Upper lobe of right lung (tissue), 1 donor: ENCODE measurements at places on chromosomes 11 and 22.

DNA sequence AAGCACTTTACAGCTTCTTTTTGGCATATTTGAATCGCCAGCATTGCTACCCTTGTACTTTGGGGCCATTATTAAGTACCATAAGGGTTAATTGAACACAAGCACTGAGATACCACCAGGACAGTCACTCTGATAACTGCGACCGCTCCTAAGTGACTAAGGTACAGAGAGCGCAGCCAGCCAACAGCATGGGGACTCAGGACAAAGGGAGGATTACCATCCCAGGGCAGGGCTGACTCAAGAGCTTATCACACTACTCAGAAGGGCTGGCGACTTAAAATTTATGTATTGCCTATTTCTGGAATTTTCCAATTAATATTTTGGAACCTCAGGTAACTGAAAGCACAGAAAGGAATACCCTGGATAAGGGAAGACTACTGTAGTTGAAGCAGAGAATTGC, 479 bp downstream of the ZNF280A start:
- DNase-seq, result no peak

DNA sequence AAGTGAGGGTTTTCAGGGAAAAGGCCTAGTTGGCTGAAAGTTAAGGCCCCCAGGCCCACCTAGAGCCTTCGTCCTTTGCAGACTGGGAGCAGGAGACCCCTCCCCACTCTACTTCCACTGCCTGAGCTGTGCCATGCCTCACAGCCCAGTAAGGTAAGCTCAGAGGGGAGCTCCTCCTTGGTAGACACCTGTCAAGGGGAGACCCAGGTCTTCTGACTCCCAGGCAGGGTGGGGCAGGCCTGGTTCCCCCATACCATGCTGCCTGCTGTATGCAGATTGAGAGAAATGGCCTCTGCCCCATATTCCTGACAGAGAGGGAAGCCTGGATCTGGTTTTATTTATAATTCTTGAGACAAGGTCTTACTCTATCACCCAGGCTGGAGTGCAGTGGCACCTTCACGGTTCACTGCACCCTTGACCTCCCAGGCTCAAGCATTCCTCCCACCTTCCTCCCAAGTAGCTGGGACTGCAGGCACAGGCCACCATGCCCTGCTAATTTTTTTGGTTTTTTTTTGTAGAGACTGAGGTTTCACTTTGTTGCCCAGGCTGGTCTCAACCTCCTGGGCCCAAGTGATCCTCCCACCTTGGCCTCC, 697 bp downstream of the RAB36 start:
- no peak for DNase-seq

DNA sequence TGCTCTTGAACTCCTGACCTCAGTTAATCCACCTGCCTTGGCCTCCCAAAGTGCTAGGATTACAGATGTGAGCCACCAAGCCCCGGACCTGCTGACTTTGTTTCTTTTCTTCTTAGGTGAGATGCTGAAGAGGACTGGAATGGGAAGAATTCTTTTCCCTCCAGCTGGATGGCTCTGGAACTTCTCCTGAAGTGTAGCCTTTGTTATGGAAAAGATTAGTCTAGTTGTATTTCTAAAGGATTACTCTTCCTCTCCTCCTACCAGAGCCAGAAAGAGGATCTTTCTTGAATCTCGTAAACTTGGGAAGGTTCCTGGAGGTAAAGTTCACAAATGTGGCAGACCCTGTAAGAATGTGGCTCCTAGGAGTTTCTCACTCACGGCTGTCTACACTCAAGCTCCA, 95.4 kb upstream of the LARGE1 start:
- DNase-seq, result no peak

- DNase-seq, result no peak
These were observed 94.6 kb upstream of the CD82 start for GRCh38 chr11:44470854-44471253.

DNA sequence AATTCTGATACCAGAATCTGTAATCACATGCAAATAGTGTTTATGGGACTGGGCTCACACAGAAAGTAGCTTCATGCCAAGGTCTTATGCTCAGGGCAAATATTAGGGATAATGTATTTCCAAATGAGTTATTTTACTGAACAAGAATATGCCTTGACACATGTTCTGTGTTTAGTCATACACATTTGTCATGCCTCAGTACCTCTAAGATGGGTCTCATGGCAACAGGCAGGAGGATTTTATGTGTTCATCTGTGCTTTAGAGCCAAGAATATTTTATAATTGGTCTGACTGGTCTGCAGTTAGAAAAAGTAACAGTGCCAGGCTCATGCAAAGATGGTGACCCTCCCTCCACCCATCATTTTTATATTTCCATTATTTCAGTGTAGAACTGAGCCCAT, 49.1 kb downstream of the JAM3 start:
- no peak for DNase-seq

DNA sequence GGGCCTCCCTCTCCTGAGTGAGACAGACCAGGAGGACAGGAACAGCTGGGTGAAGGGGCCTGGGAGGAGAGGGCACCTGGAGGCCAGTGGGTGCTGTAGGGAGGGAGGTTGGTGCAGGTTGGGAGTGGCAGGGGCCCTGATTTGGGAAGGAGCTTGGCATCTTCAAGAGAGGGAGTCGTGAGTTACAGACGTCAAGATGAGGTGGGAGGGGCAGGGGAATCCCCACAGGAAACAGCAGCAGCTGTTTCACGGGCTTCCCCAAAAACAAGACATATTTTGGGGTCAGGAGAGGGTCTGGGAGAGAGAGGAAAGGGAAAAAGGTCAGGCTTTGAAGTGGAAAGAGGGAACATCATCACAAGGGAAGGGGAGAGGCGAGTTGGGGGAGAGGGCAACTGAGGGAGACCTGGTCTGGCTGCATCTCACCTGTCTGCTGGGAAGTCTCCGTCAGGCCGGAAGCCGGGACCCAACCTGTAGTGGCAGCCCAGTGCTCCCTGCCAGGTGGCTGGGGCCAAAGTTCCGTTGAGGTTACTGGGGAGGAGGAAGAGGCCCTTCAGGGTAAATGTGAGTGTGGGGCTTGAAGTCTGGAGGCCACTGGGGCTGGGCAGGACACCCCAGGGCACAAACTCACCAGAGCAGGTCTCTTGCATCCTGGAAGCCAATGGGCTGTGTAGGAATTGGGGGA, 4.4 kb downstream of the NAALADL1 start:
- DNase-seq, result no peak

- DNase-seq, result no peak
These were observed 4.0 kb downstream of the MS4A8 start for GRCh38 chr11:60703374-60703773.

- DNase-seq, result no peak
These were observed 39.1 kb downstream of the XRRA1 start for GRCh38 chr11:74909812-74910211.

GRCh38 chr22:44419429-44419828, 78.6 kb downstream of the RTL6 start:
- no peak for DNase-seq

DNA sequence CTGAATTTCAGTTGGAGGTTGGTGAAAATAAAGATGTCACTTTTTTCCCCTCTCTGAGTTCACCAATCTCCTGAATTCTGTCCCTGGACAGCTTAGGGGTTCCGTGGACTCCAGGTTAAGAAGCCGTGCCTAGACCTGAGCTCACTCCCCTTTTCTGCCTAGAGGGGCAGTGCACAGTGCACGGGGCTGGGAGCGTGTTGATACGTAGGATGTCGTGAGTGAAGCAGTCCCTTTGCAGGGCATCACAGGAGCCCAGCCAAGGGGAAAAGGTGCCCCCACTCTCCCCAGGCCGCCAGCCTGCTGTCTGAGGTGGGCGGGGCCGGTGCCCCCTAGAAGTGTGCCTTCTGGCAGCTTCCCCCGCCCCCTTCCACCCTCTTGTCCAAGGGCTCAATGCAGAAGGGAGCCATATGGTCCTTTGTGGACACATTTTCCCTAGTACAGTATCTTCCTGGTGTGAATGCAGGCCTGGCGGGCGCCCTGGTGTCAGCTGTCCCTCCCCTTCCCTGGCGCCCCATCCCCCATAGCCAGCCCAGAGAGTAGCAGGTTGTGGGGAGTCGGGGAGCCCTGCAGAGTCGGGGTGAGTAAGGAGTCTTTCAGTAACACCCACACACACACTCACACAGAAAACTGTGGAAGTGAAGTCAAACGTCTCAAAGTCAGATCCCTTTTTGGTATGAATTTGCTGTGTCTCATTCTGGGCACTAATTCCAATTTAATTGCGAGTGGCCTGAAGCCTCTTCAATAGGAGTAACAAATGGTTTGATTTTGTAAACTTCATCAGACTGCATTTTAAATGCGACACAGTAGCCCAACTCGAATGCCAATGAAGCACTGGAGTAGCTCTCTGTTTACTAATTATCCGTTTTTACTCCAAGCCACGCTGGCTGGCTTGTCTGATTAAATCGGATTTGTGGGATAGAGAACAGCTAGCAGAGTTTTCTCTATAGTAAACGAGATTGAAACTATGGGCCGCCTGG, 67.5 kb upstream of the NNMT start:
- no peak for DNase-seq

DNA sequence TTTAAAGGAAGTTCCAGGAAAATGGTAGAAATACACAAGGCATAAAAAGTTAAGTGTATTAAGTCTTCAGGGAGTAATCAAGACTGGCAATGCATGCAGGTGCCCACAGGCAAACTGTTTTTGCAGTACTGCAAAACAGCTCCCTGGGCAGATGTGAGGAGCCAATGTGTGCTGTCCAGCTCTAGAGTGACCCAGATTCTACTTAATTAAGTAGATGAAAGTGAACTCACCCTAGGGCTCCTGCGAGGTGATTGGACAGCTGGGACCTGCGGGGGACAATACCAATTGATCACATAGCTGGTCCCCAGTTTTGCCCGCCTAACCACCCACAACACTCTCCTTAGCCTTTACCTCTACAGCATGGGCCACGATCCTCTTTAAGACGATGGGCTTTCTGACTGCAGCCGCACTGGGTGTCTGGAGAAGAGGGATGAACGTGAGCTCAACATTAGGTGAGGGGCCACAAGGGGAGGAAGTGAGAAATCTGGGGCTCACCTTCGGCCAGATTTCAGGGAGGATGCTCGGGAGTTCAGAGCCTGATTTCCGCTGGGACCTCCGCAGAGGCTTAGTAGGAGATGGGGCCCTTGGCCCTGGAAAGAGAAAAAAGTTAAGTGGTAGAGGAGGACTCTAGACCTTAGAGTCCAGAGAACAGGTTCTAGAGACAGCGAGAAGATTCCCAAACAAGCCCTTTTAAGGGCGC, 556 bp downstream of the CDCA5 start:
- DNase-seq, result no peak

- no peak for DNase-seq
These were observed 299.0 kb downstream of the NTM start for GRCh38 chr11:131669401-131669780.
